ENCODE measurements at places on chromosomes 7 and 10. TPM values are rescaled to one million over a fixed set of nuclear protein-coding genes. Genes with fewer than 3 reads are reported as not detected.

- H3K27ac ChIP-seq: no peak overlapping the region
- no peaks in the 10 kb centered on the region for H3K36me3 ChIP-seq
- H3K27me3 ChIP-seq: no peaks in the 10 kb centered on the region
- DNase-seq: no peak
- no peaks in the 10 kb centered on the region for H3K4me1 ChIP-seq
- no peak overlapping the region for H3K4me3 ChIP-seq
These were observed 6.4 kb downstream of the AGMO start for GRCh38 chr7:15555381-15555859.

DNA sequence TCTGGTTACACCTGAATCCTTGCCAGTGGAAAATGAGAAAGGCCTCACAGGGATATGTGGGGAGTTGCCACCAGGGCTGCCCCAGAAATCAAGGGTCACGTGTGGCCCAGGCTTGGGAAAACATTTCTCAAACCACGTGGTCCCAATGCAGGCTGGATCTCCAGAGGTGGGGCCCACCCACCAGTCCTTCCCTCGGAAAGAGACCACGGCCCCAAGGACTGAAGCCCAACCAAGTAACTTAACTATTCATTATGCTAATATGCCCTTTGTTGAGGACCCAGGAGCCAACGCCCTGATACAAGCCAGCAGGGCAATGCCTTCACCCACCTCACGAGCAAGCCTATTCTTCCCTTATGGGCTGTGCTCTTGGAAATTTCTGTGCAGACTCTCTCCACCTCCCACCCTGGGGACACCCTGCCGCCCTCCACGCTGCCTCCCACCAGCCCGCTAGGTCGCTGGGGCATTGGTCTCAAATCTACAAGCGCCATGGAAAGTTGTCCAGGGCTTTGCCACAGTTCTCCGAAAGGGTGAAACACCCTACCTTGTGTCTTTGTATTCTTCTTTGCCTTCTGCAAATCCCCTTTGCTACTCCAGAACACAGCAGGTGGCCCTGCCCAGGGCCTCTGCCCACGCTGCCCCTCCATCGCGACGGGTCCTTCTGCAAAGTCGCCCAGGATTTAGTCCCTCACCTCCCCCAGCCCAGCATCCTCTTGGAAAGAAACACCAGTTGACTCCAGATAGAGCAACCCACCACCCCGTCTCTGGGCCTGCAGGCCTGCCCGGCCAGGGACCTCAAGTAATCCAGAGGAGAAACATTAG is 8.8 kb downstream of the TNS3 start:
- H3K4me3 ChIP-seq: no peak overlapping the region
- peaks cover 2% of the 10 kb centered on the region for H3K4me1 ChIP-seq
- no peak for DNase-seq

DNA sequence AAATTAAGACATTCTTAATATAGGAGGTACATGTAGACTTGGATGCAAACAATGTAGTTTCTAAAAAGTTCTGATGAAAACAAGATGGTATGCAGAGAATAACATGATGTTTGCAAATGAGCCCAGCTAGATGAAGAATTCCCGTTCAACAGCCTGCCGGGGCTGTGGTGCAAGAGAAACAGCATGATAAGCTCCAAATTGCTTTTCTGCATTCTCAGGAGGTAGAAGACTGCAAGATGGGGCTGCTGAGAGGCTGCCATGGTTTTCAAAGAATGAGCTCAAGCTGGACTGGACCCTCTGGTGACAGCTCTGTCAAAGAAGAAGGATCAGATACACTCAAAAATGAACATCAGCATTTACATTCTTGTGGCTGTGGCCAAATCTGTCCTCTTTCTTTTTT is 73.4 kb upstream of the PALS2 start:
- DNase-seq: no peak
- no peak overlapping the region for H3K4me3 ChIP-seq

- H3K27ac ChIP-seq: no peak overlapping the region
- no peak for DNase-seq
- H3K27me3 ChIP-seq: peaks cover 4% of the 10 kb centered on the region
- no peak overlapping the region for H3K4me3 ChIP-seq
These were observed 98.2 kb downstream of the PRPF18 start for GRCh38 chr10:13684806-13685482.

DNA sequence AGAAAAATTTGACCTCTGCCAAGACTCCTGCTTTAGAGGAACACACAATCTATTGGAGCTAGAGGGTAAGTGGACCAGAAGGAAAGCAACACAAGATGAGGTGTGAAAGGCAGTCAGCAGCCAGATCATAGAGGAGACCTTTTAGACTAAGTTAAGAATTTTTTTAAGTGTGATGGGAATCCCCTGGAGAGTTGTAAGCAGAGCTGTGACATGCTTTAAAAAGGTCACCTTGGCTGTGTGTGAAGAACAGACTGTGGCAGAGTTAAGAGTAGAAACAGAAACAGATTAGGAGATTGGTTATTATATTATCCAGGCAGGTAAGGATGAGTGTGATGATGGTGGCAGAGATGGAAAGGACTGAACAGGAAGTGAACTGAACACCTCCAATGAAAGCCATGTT is 23.5 kb downstream of the CPEB3 start:
- H3K27ac ChIP-seq: no peak overlapping the region
- no peak overlapping the region for H3K4me3 ChIP-seq
- H3K4me1 ChIP-seq: peaks cover 14% of the 10 kb centered on the region
- H3K36me3 ChIP-seq: peaks cover 2% of the 10 kb centered on the region
- peak; percentile 18 for DNase-seq

- DNase-seq: peak; percentile 30
- peaks cover 26% of the 10 kb centered on the region for H3K36me3 ChIP-seq
- peak overlapping the region; percentile 15 for H3K4me3 ChIP-seq
These were observed 41.7 kb upstream of the EZH2 start for GRCh38 chr7:148925836-148926235.

DNA sequence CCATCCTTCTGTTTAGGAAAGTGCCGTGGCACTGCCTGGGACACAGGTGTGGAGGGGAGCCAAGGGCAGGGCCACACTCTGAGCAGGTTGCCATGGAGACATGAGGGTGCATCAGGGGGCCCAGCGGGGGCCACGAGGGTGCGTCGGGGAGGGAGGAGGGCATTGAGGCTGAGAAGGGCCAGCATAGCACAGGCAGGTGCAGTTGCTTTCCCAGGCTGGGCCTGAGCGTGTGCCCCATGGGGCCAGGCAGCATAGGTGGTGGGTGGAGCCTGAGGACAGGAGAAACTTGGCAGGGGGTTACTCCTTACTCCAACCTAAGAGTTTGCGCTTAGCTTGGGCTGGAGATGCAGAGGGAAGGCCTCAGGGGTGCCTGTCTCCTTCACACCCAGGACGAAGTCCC is 15.2 kb downstream of the YKT6 start:
- H3K4me1 ChIP-seq: no peaks in the 10 kb centered on the region
- no peak for DNase-seq
- no peak overlapping the region for H3K27ac ChIP-seq
- no peaks in the 10 kb centered on the region for H3K27me3 ChIP-seq
- H3K4me3 ChIP-seq: no peak overlapping the region
- H3K36me3 ChIP-seq: peaks cover 10% of the 10 kb centered on the region

- H3K27ac ChIP-seq: no peak overlapping the region
- no peaks in the 10 kb centered on the region for H3K36me3 ChIP-seq
- no peak overlapping the region for H3K4me3 ChIP-seq
- no peak for DNase-seq
- H3K27me3 ChIP-seq: peaks cover 23% of the 10 kb centered on the region
- H3K4me1 ChIP-seq: no peaks in the 10 kb centered on the region
These were observed 300.9 kb upstream of the C7orf33 start for GRCh38 chr7:148289630-148290029.

GRCh38 chr10:113960617-113961181 is 83.0 kb upstream of the ADRB1 start:
- H3K27me3 ChIP-seq: peaks cover 19% of the 10 kb centered on the region
- H3K27ac ChIP-seq: peak overlapping the region; percentile 43
- peaks cover 4% of the 10 kb centered on the region for H3K36me3 ChIP-seq
- peak; percentile 58 for DNase-seq
- peaks cover 41% of the 10 kb centered on the region for H3K4me1 ChIP-seq

DNA sequence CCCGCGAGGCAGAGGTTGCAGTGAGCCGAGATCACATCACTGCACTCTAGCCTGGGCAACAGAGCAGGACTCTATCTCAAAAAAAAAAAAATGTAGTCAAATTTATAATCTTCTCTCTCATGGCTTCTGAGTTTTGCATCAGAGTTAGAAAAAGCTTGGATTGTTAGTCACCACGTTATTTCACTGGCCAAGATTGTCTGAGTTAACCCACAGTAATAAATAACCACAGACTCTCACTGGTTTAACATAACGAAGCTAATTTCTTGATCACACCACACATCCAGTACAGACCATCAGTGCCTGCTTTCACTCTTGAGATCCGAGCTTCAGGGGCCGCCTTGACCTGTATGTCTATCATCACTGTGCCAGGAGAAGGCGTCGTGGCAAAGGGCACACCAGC is 116.8 kb upstream of the JCAD start:
- DNase-seq: no peak
- no peaks in the 10 kb centered on the region for H3K4me1 ChIP-seq
- H3K36me3 ChIP-seq: no peaks in the 10 kb centered on the region

DNA sequence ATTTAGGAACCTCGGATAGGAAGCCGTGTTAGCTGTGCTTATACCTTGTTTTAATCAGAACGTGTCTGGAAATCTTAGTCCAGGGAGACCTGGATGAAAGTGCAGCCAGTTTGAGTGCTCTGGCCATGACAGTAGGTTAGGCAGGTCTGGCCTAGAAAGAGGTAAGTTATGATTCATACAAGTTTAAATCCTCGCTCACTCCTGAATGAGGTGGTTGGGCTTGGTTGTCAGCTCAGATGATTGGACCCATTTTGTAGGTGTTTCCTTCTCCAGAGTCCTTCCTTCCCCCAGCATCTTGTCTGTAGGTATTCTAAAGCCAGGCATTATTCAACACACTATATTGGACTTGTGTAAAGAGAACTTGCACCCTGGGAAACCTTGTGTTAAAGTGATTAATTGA is 561.9 kb upstream of the GALNT17 start:
- H3K4me3 ChIP-seq: no peak overlapping the region
- no peaks in the 10 kb centered on the region for H3K27me3 ChIP-seq
- no peaks in the 10 kb centered on the region for H3K4me1 ChIP-seq
- H3K27ac ChIP-seq: no peak overlapping the region
- no peaks in the 10 kb centered on the region for H3K36me3 ChIP-seq

- no peak overlapping the region for H3K4me3 ChIP-seq
- no peaks in the 10 kb centered on the region for H3K36me3 ChIP-seq
- no peak overlapping the region for H3K27ac ChIP-seq
- H3K27me3 ChIP-seq: peaks cover 3% of the 10 kb centered on the region
- no peaks in the 10 kb centered on the region for H3K4me1 ChIP-seq
These were observed 31.0 kb downstream of the PRPS1L1 start for GRCh38 chr7:17996442-17997223.

- H3K4me3 ChIP-seq: peak overlapping the region; percentile 66
- DNase-seq: peak; percentile 57
- H3K27ac ChIP-seq: no peak overlapping the region
- H3K4me1 ChIP-seq: peaks cover 20% of the 10 kb centered on the region
These were observed 127.9 kb upstream of the PRSS58 start for GRCh38 chr7:142385491-142386340.

DNA sequence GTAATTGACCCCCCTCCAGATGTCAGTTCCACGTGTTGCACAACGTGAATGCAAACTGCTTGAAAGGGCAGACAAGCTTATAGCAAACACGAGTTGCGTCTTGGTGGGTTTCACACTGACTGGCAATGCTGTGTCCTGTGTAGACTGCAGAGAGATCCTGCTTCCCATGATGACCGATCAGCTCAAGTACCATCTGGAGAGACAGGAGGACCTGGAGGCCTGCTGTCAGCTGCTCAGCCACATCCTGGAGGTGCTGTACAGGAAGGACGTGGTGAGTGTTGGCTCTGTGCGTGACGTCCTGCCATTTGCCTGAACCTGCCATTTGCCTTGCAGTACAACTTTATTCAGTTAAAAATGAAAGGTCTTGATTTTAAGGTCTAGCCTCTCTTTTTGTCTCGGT is 71.1 kb downstream of the INSYN2A start:
- no peaks in the 10 kb centered on the region for H3K36me3 ChIP-seq
- H3K27ac ChIP-seq: no peak overlapping the region
- no peak overlapping the region for H3K4me3 ChIP-seq
- no peaks in the 10 kb centered on the region for H3K4me1 ChIP-seq

Gene STMP1
- 21.1 TPM for total RNA-seq

Gene EPO
- total RNA-seq: not detected

Gene APBB1IP
- total RNA-seq: 64.8 TPM

Gene C10orf95
- total RNA-seq: 0.20 TPM
